Left cardiac atrium (tissue), 4 donors: ENCODE measurements at places on chromosomes 3 and 15. TPM values are rescaled to one million over a fixed set of nuclear protein-coding genes. Genes with fewer than 3 reads are reported as not detected.

The PLCH1 gene
- total RNA-seq, result 0.39 TPM

The FGF7 gene
- 43.6 TPM for total RNA-seq

DNA sequence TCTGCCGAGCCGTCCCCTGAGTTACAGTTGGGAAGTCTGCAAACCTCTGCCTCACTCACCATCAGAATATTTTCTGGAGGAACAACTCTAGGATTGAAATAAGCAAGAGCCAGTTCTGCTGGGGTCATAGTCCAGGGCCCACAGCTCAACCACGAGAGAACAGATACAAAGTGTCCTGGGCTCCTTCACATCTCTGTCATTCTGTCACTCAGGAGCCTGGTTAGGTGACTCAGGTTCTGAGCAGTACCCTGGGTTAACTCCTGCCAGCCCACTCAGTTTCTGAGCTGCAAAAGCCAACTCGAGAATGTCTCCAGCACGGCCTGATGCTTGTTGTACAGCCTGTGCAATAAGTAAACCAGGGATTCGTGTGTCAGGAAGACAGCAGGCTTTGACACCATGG, 155.7 kb downstream of the SLCO3A1 start:
- DNase-seq, result no peak

DNA sequence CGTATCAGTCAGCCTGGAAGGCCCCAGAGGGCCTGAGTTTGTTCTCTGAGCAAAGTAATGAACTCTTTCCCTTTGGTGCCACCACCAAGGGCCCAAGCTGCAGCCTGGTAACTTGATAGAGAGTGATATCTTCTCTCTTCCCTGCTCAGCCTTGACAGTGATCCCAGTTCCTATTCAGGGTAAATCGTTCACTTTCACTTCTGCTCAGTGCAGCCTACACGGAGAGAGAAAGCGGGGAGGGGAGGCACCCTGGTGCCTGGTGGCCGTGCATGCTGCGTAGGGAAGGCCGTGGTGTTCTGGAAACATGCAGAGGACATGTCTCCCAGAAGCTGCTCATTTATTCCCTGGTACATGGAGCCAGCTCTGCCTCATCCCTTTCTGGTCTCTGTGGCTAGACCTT, 54.9 kb downstream of the KIF9 start:
- no peak for DNase-seq

- DNase-seq, result no peak
Observed at GRCh38 chr15:74129586-74130154, 716 bp upstream of the ISLR2 start.

The FAIM gene
- total RNA-seq, result 6.8 TPM

The IQCB1 gene
- total RNA-seq, result 8.1 TPM

The WDR72 gene
- total RNA-seq, result 0.03 TPM

The P3H2 gene
- 1.6 TPM for total RNA-seq

- DNase-seq, result no peak
Observed at GRCh38 chr3:69838696-69839515, 99.6 kb downstream of the MITF start.

The PLA1A gene
- total RNA-seq, result 1.5 TPM

DNA sequence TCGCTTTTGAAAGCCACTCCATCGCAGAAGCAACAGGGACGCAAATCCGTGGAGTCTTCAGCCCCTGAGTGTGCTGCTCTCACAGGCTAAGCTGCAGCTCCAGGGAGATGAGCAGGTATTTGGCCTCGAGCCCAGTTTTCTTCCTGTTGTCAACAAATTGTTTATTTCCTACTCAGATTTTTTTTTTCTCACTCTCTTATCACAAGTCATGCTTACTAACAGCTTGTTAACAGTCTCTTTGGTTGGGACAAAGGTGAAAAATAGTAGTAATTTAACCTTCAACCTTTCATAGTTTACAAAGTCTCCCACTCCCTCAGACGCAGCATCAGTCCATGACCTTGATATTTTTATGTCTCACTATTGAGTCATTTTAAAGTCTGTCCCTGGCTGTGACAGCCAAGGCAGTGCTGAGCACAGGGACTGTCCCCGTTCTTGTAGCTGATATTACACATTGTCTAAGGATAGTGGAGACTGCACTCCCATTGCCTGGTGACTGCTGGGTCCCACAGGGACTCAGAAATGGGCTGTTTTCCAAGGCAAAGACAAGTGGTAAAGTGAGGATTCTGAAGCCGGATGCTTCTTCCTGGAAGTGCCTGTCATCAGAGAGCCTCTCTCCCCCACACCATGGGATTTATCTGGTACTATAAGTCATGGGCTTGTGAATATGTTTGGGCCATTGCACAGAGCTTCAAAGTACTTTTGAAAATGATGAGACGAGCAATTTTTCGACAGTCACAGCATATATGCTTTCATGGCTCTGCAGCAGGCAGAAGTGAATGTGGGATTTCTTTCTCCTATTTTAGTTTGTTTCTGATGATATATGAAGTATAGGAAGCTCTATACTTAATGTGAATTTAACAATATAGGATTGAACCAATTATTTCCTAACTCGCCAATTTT, 59.8 kb upstream of the UNC13C start:
- no peak for DNase-seq

- DNase-seq, result no peak
Observed at GRCh38 chr15:36527235-36528162, 51.9 kb upstream of the CDIN1 start.

GRCh38 chr3:13224967-13225366, 151.7 kb upstream of the IQSEC1 start:
- DNase-seq, result no peak

DNA sequence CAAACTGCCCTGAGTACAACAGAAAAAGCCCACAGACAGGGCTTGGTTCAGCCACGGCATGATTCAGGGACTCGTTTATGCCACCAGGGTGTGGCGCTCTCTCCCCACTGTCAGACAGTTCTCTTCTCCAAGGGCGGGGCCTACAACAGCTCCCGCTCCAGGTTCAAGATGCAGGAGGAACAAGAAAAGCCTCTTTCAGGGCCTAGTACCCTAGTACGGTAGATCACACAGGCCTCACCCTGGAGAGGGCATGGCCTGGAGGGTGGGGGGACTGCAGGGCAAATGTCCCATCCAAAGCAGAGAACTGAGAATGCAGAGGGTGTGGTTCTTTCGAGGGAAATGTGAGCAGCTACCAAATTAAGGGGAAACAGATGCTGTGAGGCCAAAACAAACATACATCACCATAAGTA, 12.0 kb downstream of the MESD start:
- DNase-seq, result peak; percentile 72

DNA sequence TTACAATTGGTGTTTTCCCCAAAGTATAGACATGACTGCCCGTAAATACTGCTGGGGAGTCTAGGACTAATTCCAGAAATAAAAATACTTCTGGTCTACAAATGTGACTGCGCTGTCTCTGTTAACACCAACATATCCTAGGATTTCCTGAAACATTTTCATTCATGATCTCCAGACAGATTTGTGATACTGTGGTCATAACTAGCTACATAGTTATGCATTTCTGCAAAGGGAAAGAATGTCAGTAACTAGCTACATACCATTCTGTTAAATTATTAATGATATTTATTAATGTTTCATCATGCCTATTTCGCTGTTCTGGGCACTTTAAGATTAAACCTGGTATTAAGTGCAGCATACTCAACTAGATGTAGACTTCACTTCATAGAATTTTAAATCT, 33.3 kb downstream of the SETD5 start:
- DNase-seq, result no peak

DNA sequence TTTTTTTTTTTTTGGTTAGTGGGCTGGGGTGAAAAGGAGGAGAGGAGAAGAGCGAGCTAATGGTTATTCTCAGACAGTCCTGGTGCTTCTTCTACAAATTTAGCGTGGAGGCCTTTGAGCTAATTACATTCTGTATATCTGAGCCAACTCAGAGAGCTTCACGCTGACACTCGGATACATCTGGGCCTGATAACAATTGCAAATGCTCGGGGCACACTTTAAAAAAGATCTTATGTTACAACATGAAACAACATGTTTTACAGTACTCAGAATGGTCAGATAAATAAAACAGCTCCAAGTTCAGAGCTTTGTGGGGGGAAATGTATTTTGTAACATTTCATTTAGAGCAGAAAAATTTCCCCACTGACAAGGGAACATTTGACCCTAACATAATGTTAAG, 966.9 kb upstream of the NR2F2 start:
- DNase-seq, result no peak

GRCh38 chr3:52787672-52788625, 6.6 kb upstream of the ITIH3 start:
- no peak for DNase-seq

The ABTB1 gene
- 34.2 TPM for total RNA-seq

DNA sequence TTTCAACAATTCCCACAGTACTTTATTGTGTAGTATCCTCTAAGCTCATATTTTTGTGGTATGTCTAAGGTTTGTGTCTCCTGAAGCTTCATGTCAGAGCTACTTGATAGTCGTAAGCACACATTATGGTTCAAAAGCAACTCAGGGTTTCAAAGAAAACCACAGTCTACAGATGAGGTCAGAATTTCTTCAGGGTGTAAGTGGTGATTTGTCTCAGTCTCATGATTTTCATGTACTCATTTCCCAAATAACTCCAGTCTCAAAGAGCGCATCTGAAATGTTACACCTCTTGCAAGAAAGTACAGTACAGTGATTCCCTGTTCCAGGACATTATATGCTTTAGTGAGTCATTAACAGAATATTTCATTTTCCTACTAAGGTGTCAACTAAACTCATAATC, 47.5 kb upstream of the SSR3 start:
- DNase-seq, result no peak

DNA sequence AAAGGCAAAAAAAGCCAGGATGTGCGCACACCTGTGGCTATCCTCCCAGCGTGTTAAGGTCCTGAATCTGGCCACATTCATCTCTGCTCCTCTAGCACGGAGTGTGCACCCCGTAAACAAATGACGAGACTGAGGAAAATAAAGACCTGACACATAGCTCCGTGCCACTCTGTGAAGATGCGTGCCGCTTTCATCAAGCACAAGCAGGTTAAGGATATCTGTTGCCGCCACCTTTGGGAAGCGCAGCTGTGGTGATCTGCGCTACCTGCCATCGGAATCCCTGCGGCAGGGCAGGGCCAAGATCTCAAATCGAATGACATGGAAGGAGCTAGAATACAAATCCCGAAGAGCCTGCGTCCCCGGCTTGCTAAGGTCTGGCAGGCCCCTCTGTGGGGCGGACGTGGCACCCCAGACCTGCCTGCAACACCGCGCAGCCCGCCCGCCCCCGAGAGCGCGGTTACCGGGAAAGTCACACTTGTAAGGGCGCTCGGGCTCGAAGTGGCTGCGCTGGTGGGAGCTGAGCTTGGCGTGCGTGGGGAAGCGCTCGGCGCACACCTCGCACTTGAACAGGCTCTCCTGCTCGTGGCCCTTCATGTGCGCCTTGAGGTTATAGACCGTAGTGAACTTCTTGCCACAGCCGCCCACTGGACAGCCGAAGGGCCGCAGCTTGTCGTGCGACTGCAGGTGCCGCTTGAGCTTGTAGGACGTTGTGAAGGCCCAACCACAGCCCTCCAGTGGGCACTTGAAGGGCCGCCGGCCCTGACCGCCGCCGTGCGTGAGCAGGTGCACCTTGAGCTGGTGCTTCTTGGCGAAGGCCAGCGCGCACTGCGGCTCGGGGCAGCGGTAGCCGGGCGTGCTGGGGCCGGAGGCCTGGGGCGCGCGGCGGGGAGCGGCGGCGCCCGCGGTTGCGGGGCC, 936 bp downstream of the ZXDC start:
- peak; percentile 49 for DNase-seq

- DNase-seq, result no peak
Observed at GRCh38 chr3:99240700-99241099, 339.2 kb upstream of the DCBLD2 start.

DNA sequence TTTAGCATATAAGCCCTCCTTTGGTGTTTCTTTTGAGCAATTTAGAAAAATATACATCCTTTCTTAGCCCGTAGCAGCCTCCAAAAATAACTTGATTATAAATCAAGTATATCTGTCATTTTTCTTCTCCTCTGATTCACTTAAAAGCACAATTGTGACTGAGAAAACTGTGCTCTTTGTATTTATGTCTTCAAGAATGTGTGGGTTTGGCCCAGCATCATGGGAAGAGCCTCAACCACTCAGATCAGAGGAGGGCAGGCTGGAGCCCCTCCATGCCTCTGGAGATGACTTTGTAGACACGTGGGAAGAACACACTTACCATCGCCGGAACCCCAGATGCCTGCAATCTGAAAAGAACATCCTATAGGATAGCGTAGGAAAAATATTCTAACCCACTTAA, 123.8 kb upstream of the FEZF2 start:
- no peak for DNase-seq

The SMAD6 gene
- 13.5 TPM for total RNA-seq

- no peak for DNase-seq
Observed at GRCh38 chr15:101102746-101103145, 149.1 kb downstream of the CHSY1 start.

The TP63 gene
- total RNA-seq, result 0.31 TPM

The SERPINI2 gene
- 0.71 TPM for total RNA-seq

DNA sequence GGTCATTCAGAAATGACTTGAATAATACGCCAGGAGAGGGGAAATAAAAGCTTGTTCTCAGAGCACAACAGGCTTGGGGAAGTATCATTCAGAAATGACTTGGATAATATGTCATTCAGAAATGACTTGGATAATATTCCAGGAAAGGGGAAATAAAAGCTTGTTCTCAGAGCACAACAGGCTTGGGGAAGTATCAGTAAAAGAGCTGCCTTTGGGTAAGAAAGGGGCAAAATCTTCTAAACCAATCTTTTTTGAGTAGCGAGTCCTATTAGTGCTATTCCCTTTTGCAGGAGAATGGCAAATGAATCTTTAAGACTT, 20.9 kb downstream of the GABRR3 start:
- DNase-seq, result no peak

The SPTSSB gene
- 0.39 TPM for total RNA-seq

GRCh38 chr3:13613343-13614190, 64.6 kb downstream of the FBLN2 start:
- no peak for DNase-seq

The DYNLT2B gene
- total RNA-seq, result 3.5 TPM

GRCh38 chr3:193970773-193971206, 165.2 kb upstream of the HES1 start:
- no peak for DNase-seq

DNA sequence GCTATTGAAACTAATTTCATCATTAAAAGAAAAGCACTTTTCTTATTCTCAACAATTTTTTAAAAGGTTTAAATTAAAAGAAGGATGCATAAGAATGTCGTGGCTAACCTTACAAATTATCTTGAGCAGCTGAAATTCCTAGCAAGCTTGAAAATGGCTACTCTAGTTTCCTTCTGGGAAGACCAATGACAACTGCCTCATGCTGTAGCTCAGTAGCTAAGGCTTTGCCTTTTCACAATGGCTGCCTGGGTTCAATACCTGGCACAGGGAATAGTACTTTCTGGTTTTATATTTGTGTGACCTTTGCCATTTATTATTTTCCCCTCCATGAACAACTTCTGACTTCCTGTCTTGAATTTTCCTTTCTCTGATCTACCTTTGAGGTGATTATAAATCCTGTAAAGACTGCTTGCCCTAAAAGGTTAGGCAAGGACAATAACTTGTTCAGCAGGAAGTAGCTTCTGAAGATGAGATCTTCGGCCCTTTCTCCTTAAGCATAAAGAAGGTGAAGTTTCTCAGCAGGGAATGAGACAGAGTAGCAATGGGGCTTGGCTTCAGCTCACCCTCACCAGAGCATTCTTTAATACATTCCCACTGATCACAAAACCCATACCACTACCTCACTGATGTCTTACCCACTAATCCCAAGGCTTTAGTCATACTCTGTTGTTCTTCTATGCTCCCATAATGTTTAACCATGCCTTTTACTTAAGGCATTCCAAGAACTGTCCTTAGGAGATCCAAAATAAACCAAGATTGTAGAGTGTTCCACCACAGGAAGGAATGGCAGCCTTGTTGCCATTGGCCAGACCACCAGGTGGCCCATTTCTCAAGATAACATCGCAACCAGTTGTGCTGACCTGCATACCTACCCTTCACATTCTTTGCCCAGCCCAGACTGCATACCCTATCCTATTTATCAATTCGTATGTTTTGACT, 276.8 kb downstream of the ULK4 start:
- no peak for DNase-seq
